ENCODE measurements at places on chromosomes 11 and 22.
A peak's percentile ranks its signal among the peaks of the same experiment; 100 is the strongest.

- no peak for DNase-seq
These were observed 562.8 kb upstream of the CCDC179 start for GRCh38 chr11:23423104-23423503.

- no peak for DNase-seq
These were observed 13.7 kb downstream of the PACS1 start for GRCh38 chr11:66083767-66084166.

GRCh38 chr11:100830274-100830673, 143.2 kb downstream of the ARHGAP42 start:
- DNase-seq = peak; percentile 80

DNA sequence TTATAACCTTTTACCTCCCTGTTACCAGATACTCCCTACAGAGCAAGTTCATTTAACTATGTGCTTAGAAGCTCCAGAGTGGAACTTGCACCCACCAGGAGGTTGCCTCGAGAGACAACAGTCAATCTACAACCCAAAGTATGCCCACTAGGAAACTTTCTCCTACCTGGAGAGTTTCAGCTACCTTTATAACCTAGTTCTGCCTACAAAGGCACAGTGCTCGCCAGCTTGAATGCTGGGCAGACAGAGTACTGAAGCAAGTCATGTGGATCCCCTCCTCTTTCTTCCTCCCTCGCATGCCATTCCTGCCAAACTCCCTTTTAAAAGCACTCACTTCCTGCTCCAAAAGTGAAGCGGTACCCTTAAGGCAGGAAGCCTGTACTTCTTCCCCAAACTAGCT, 258.9 kb downstream of the SWAP70 start:
- DNase-seq = no peak

DNA sequence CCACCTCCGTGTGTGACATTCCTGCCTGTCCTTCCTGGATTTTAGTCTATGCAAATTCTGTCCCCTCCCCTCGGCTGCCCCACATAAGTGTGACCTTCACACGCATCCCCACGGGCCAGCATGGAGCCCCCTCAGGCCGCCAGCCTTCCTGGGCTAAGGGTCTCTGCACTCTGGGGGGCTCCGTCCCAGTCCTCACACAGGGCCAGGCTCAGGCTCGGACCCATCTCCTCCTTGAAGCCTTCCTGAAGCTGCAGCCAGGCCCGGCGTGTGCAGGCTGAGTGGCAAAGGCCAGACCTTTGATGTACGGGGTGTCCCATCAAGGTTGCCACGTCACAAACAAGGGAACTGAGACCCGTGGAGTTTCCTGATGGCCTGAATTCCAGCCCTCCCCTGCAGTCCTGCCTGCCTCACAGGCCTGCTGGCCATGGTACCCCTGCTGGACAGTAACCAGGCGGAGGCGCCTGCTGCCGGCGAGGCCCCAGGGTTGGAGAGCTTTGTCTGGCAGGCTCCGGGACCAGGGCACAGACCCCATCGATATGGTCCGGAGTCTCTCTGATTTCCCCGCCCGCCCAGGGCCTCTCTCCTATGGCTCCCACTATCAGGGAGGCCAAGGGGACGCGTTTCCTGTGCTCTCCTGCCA, 791.7 kb downstream of the BRD1 start:
- no peak for DNase-seq

DNA sequence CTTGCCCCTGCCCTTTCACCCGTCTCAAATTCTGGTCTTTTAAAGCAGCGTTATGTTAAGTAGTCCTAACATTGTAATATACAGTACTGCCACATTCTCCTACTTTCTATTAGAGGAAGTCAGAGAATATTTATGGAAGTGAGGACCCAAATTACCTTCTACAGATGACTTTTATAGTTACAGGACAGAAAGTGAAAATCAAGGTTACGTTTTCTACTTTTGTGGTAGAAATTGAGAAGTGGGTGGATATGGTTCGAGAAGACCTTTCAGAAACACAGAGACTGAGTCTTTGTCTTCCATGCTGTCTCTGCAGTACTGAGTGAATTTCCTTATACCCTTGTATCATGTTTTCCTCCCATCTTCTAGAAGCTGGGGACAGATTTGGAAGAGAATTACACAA, 17.1 kb downstream of the SC5D start:
- DNase-seq = no peak

DNA sequence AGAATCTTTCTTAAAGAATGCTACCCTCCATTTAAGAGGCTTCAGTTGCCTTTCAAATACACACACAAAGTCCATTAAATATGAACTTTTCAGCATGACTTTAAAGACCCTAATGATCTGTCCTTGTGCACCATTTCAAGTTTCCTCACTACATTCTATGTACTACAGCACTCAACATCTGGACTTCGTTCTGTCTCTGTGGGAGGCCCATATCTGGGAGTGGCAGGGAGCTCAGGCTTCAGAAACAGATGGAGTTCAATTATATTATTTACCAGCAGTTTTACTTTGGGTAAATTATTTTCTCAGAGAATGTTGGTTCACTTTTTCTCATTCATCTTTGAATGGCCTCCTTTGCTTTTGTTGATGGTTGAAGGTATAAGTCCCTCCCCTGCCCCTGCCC, 67.4 kb downstream of the ANO3 start:
- DNase-seq = no peak

DNA sequence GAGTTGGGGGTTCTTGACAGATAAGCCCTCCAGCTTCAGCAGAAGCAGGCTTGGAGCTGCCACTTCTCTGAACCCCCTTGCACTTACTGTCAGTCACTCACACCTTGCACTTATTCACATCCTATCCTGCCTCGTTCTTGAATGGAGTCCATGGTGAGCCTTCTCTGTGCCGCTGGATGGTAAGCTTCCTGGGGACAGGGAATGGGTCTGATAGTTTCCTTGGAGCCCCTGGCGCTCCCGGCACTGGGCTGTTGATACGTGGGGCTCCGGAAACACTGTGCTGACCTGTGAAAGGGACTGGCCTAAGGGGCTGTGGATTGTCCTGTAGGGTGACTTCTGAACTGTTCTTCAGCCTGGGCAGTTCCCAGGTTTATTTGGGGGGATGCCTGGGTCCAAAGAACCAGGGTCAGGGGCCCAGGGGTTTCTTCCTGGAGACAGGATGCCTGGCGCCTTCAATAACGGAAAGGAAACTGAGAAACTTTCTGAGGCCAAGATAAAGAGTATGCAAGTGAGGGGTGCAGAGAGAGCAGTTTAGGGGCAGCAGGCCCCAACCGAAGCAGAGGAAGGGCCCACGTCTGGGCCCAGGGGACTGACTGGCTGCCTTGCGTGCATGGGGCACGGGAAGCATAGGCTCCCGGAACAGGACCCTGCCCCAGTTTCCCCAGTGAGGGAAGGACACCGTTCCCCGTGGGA, 709 bp upstream of the ST3GAL4 start:
- DNase-seq = no peak

GRCh38 chr11:20563866-20564265, 35.5 kb upstream of the SLC6A5 start:
- no peak for DNase-seq

DNA sequence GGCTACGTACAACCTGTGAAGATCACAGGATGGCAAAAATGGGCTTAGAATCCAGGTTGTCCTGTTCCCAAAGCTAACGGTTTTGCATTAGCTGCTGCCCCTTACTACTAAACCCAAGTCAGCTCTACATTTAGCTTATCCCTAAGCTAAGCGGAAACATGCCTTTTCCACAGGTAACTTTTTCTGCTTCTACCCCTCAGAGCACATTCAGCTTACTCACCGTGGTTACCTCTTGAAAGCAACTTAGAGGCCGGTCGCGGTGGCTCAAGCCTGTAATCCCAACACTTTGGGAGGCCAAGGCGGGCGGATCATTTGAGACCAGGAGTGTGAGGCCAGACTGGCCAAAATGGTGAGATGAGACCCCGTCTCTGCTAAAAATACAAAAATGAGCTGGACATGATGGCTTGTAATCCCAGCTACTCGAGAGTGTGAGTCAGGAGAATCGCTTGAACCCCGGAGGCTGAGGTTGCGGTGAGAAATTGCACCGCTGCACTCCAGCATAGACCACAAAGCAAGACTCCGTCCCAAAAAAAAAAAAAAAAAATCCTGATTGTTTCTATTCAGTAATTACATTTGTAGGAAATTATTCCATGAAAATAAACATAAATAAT, 790 bp upstream of the TMEM41B start:
- DNase-seq = no peak

DNA sequence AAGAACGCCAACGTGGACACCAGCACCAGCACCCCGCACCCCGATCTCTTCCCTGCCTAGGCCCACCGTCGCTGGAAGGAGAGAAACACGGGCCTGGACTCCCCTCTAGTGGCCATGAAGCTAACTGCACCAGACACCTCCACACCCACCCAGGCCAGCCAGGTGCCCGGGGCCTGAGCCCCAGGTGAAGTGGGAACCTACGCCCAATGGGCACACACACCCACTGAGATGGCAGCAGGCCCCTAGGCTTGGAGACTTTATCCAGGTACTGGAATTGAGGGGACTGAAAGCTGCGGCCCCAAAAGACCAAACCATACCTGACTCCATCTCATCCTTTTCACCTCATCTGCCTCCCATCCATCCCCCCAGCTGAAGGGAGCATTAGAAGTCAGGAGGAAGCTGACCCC, 81.0 kb downstream of the BUD13 start:
- DNase-seq = no peak

GRCh38 chr11:77183431-77183984, 55.5 kb downstream of the MYO7A start:
- DNase-seq = no peak

DNA sequence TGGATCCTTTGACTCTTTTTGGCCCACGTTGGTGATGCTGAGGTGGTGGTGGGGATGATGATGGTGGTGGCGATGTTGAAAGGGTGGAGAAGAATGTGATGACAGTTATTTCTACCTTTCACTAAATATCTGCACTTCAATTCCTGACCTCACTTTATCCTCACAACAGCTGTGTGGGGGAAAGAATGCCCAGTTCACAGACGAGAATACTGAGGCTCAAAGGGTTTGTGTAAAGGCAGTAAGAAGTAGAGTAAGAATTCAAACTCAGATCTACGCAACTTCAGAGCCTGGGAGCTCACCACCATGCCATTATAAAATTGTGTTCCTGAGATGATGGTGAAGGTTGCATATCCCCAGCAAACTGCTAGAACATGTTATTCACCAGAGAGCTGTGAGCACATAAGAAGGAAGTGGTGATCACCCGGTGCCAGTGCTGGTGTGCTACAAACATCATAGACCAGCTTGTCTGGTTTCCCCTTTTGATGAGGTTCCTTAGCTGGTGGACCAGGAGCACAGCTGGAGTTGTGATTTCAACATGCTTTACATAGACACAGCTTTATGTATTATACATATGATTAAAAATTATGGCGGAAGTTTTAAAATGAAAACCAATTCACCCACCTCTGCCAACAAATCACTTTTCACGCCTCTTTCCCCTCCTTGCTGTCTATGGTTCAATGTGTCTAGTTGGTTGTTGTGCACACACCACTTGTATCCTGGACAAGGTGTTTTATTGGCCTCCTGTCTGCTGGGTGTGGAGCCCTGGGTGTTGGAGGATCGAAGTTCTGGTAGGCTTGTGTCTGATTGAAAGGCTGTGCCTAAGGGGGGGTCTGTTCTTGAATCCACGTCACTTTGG, 6.2 kb downstream of the ST14 start:
- DNase-seq = no peak

GRCh38 chr11:47477323-47477722, 28.4 kb upstream of the RAPSN start:
- DNase-seq = no peak

DNA sequence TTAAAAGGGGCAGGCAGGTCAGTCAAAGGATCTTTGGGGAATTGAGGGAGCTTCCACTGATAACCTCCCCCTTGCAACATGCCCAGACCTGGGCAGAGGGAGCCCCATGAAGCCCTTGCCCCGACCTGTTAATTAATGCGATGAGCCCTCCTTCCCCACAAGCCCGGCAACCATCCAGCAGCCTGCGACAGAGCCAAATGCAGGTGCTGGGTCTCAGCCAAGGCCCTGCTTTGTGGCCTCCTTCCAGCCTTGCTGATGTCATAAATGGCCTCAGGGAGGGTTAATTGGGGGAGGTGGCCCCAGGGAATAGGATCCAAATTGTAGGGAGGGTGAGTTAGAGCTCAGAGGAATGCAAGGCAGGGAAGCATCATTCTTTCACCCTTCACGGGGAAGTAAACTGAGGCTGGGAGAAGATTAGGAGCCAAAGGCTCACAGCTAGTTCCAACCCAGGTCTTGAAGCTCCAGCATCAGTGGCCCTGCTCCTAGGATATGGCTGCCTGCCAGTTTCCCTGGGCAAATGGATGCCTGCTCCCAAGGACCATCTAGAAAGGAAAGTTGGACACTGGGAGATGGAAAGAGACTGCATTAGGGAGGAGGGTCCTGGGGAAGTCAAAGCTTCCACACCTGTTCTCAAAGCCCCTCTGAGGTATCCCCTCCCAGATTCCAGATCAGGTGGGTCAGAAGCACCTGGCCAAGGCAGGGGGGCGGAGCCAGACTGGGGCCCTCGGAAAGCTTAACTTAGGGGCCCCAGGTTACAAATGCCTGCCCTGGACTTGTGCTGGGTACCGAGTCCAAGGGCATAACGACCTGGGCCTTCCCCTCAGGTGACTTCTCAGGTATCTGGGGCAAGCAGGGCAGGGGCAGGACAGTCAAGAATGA, 34.1 kb downstream of the LMO1 start:
- DNase-seq = no peak

DNA sequence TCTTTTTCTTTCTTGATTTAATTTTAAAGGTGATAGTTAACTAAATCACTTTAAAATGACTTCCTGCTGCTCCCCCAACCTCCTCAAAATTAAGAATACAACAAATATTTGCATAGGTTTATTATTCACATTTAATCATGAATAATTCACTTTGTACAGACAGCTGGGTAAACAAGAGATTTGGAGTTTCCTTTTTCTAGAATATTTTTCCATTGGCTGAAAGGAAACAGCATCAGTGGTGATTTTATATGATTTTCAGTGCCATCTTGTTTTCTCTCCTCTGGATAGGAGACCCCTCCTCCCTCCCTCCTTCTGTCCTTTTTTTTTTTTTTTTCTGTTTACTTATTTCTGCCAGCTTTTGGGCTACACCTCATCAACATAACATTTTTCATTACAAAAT, 60.5 kb downstream of the LIF start:
- DNase-seq = no peak

GRCh38 chr11:71326328-71326940, 74.1 kb upstream of the SHANK2 start:
- no peak for DNase-seq

GRCh38 chr22:38468443-38469305, 778 bp downstream of the KDELR3 start:
- no peak for DNase-seq

DNA sequence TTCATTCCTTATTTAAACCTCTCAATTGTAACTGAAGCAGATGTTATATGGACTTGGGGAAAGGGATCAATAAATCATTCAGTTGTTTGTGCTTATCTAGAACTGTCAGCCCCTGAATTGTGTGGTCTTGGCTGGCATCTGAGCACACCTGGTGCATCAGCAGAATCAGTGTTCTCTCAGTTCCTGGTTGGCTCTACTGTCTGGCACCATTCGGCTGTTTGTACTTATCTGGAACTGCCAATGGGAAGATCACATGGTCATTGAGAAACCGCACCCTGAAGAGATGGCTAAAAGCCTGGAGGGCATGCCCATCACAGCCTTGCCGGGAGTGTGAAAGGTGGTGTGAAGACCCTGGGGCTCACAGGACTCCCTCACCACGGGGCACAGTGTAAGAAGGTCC, 37.1 kb upstream of the EHF start:
- no peak for DNase-seq
